ENCODE measurements at places on chromosomes 7 and 10.

GRCh38 chr10:45505311-45505710 lies 131.3 kb downstream of the ALOX5 start:
- DNase-seq = no peak

GRCh38 chr10:22316286-22317075 lies at the start of gene COMMD3:
Gene COMMD3 (plus strand): TSS chr10:22316388. CDS start chr10:22316418, 30 bp downstream.
- DNase-seq = peak; percentile 80

- no peak for DNase-seq
Measured at GRCh38 chr10:125628104-125629049, 54.6 kb downstream of the TEX36 start.

DNA sequence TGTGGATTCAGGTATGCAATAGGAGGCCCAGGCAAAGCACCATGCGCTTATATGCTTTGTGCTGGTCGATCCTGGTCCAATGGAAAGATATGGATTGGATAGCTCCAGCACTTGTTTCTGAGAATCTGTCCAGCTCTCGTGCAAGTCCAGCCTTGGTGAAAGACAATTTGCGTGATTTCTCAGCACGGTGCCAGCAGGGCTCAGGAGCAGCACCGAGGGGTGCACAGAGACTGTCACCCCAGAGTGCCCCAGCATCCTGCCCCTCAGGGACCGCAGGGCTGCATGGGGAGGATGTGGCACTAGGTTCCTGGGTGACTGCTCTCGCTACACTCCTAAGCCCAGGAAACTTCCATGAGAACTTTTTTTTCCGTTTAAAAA lies 225.2 kb downstream of the WDR37 start:
- no peak for DNase-seq

GRCh38 chr7:158025686-158026600 lies 561.7 kb downstream of the PTPRN2 start:
- no peak for DNase-seq

DNA sequence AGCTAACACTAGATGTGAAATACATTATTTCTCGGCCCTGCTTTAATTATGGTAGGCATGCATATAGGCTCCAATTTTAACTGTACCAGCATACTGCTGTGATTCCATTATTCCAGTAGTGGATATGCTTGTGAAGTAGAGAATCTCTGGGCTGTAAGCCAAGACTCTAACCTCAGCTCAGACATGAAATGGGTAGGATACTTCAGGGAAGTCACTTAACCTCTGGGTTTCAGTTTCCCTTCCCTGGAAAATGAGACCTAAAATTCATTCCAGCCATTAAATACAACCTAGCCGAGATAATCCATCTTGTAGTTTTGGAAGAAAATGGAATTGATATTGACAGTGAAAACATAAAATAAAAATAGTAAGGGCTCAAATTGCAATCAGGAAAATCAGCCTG lies 59.6 kb upstream of the TRIL start:
- no peak for DNase-seq

DNA sequence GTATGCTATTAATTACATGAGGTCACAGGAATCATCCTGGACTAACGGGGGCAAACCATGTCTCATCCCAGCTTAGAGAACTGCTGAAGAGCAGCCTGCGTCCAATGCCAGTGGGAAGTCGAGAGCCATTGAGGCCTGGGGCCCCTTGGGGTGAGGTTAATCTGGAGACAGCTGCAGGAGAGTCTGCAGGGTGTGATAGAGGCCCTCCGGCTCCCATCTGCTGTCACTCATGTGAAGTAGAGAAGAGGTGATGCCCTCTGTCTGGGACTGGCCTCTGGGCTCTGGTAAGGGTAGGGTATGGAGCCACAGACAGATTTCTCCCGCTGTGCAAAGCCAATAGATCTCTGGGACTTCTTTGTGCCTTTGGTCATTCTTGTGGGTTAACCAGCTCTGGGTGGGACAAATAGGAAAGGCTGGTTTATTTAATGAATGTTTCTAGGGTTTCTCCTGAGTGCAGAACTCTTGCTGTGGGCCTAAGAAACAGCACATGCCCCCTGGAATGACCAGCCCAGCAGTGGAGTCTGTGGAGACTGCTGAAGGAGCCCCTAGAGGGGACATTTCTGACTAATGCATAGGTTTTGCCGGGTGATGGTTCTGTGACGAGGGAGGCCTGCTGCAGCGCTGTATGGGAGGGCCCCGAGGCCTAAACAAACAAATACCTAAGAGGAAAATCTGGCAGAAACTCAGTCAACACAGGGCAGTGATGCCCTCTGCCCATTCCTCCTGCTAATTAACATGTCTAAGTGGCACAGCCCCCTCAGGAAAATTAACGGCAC lies 34.5 kb downstream of the CRHR2 start:
- DNase-seq = no peak

DNA sequence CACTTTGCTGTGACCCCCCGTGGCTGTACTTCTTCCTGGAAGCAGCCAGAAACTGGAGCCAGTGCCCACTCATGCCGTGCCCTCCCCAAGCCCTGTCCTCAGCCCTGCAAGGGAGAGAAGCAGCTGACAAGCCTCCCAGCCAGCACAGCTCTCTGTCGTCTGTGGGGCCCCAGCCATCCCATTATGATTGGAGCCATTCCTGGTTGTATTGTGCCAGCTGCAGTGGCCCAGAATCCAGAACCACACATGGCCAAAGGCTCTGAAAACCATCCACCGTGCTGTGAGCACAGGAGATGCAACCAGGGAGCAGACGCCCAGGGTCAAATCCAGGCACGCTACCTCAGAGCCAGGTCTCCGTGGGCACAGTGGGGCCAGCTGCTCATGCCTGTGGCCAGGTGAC lies 18.7 kb downstream of the GRID2IP start:
- DNase-seq = no peak

- peak; percentile 81 for DNase-seq
Measured at GRCh38 chr10:110918643-110919348, at the start of gene BBIP1. Gene BBIP1 (minus strand): TSS chr10:110919180. CDS start chr10:110918157, 1,023 bp downstream.

GRCh38 chr7:47405286-47405904 lies 176.5 kb downstream of the TNS3 start:
- DNase-seq = no peak

DNA sequence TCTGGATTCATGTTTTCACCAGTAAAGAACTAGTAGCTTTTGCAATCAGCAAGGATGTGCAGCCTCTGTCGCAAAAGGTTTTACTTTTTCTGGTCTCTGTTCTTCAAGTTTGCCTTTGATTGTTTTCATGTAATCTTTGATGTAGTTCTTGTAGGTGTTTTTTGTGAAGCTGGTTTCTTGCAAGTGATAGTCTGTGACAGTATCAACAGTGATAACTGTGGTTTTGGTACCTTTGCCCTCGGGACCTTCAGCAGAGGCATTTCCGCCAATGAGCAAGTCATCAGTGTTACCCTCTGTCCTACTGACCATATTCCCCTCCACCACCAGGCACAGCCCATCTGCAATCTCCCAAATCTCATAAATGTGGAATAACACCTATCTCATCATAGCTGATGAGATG lies 55.1 kb downstream of the IPMK start:
- DNase-seq = no peak

DNA sequence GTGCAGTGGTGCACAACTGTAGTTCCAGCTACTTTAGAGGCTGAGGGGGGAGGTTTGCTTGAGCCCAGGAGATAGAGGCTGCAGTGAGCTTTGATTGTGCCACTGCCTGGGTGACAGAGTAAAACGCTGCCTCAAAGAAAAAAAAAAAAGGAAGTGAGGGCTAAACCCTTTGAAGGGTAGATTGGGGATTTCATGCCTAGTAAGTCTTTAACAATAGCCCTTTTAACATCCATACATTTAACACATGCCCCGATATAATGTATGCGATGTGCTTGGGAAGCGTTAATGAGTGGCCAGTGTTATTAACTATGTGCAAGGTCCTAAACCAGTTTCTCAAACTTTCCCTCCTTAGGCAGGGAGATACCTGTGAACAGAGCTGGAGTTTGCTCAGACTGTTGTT lies 229.2 kb upstream of the HPS1 start:
- no peak for DNase-seq

DNA sequence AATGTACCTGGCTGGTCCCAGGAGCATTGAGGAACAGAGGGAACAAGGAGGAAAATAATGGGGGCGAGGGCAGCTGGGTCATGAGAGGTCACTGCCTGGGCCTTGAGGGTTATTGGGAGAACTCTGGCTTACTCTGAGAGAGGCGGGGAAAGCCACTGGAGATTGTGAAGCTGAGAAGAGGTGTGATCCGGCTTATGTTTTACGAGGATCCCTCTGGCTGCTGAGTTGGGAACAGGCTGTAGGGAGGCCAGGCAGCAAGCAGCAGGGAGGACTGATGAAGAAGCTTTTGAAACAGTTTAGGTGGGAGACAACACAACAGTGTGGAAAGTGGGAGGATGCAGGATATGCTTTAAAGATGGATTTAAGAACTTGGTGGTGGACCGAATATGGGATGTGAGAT lies 87.3 kb downstream of the FANK1 start:
- no peak for DNase-seq

- no peak for DNase-seq
Measured at GRCh38 chr10:125560947-125561346, 122.0 kb downstream of the TEX36 start.

DNA sequence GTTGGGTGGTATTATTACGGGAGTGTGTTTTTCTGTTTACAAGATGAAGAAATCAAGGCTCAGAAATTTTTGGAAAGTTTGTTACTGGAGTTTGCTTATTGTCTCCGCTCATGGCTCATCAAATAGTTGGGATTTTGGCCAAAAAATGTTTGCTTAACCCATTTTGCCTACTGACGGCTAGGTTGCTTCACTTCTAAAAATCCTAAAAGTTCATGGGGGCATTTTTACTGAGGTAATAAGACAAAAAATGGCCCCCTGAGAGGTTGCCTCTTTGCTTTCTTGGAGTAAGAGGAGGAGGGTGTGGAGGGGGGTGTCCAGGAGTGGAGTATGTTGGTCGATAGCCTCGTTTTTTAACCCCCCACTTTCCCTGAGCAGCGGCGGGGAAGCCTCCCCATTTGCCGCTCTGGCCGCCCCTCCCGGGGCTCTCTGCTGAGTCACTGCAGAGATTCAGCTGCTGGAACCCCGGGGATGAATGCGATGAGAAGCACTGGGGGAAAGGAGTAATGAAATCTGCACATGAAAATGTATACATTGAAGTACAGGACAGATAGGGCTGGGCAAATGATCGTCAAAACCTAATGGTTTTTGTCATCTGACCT lies 1.5 kb downstream of the MEST start:
- peak; percentile 19 for DNase-seq

- no peak for DNase-seq
Measured at GRCh38 chr10:112723876-112724275, 226.2 kb upstream of the TCF7L2 start.

DNA sequence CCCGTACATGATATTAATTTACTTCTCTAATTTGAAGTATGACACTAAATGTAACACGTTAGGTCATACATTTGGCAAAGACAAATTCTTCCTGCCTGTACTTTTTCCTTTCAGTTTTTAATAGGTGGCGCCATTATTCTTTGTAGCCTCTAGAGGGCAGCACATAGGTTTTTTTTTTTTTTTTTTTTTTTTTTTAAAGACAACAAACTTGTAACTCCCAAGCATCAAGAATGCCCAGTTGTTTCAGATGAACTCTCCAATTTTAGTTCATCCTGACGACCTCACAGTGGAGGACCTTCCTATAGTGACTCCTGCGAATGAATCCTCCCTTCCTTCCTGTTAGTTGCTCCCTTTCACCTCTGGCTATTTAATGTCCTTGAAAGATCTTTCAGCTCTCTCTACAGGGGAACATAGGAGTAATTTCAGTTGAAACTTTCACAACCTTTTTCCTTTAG lies 139.3 kb upstream of the HDAC9 start:
- no peak for DNase-seq

DNA sequence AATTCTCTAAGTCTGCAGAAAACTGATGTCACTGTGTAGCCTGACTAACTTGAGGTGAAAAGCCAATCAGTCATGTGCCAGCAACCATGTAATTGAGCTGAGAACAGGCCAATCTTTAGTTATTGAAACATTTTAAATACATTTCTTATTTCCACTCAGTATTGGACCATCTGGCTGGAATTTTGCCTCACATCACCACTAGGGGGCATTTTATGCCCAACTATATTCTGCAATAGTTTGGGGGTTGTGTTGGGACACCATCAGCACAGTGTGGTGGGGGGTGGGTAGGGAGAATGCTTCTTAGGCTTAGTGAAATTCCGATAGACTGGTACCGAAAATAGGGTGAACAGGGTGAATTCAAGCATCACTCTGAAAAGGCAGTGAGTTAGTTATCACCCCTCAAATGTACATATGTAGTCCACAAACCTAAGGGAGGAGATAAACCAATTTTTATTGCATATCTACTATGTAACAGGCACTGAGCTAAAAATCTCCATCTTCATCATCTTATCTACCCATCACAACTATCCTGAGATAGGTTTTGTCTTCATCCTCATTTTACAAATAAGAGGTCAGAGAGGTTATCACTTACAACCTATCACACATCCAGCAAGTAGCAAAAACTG lies 17.8 kb downstream of the NPSR1 start:
- DNase-seq = no peak

DNA sequence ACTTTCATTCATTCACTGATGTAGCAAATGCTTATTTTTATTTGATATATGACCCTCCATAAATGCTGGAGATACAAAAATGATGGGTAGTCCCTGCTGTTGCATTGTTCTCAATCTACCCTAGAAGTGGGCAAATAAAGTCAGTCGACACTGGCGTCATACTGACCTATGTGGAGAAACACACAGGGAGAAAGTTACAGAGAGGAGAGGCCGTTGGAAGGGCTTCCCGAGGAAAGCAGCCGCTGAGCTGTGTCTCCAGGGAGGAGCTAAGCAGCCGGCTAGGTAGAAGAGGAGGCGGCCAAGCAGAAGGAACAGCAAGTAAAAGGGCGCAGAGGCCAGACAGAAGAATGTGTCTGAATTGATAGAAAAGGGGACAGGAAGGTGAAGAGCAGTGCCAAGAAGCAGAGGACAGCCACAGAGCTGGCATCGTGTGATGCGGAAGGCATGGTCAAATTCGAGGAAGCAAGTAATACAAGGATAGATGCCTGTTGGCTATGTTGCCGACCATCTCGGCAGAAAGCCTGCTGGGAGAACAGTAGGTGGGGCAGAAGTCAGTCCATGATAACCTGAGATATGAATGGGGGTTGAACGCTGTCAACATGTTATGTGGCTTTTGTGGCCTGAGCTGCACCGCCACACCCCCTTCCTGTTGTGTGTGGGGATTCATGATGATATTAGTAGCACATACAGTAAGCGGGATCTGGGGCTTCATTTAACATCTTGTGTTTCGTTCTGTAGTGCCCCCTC lies 25.9 kb downstream of the ST8SIA6 start:
- no peak for DNase-seq
